ENCODE measurements at places on chromosomes 1 and 21.
A peak's percentile ranks its signal among the peaks of the same experiment; 100 is the strongest.

DNA sequence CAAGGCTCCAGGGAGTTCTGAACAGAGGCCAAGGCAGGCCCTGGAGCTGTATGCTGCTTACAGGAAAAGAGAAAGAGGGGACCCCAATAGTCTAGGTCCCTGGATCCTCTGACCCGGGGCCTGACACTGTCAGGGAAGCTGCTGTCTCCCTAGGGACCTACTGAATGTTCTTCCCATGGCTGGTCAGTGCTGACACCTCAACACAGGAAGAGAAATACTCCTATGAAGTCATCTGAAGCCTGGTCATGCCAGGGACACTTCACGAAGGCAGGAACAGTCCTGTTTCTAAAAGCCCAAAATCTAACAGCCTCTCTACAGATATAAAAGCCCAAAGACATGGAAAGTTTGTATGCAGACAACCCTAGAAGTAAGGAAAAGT, 1.7 kb upstream of the LAD1 start:
- DNase-seq = no peak

DNA sequence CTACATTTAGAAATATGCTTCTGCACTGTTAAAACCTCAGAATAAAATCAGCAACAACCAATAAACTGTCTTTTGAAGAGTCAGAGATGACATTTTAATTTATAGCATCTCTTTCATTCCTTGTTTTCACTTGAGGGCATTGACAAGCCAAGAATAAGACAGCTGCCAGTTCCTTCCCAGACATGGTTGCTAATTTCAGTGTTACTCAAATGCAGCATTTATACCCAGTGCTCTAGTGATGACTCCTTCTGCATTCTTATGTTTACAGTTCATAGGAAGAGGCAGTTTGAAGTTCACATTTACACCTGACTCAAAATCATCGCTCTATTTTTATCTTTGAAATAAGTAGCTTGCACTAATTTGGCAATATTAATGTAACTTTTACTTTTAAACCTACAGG, 44.9 kb downstream of the PLA2G4A start:
- DNase-seq = no peak

DNA sequence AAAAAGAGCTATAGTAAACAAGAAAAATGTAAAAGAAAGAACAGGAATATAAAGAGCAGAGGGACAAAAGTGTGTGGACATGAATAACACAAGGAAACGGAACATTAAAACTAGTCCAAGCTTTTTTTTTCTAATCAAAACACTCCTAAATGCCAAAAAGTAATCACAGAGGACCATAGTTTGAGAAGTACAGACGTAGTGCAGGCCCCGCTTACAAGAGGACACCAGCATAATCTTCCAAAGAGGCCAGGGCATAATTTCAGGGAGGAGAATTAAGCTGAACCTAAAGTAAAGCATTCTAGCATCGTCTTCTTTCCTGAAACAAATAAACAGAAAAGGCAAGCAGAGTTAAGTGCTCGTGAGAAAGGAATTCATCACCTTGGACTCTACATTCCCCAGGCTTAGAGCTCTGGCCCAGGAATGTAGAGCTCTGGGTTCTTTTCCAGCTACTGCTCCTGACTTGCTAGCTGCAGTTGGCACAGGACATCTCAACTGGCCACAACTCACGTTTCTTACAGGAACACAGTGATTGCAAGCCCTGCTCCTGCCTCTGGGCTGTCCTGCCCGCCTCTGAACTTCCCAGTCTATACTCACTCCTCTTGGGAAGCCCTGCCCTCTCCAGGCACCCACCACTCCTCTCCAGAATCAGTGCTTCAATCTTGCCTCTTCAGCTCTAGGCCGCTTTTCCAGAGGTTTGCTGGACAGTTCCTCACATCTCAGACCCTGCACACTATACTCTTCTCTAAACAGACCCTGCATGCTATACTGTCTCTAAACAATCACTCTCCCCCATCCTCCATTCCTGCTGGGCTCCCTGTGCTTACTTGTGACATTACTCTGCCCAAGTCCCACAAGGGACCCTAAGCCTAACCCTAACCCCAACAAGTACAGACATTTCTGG, 9.8 kb downstream of the RGS8 start:
- peak; percentile 36 for DNase-seq

DNA sequence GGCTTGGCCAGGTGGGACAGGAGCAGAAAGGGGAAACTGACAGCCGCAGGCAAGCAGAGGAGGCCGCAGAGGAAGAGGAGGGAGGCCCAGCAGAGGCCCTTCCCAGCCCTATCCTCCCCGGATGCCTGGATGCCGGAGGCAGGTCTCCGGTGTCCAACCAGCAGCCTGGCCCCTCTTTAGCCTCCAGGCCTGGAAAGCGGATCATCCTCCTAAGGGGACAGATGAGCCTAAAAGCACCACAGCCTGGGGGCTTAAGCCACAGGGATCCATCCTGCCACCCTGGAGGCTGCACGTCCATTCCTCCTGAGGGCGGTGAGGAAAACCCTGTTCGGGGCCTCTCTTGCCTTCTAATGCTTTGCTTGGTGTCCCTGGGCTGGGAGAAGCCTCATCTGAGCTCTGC, 334.1 kb upstream of the VAMP3 start:
- DNase-seq = no peak

GRCh38 chr1:67227196-67227595, 60.9 kb downstream of the IL23R start:
- no peak for DNase-seq

DNA sequence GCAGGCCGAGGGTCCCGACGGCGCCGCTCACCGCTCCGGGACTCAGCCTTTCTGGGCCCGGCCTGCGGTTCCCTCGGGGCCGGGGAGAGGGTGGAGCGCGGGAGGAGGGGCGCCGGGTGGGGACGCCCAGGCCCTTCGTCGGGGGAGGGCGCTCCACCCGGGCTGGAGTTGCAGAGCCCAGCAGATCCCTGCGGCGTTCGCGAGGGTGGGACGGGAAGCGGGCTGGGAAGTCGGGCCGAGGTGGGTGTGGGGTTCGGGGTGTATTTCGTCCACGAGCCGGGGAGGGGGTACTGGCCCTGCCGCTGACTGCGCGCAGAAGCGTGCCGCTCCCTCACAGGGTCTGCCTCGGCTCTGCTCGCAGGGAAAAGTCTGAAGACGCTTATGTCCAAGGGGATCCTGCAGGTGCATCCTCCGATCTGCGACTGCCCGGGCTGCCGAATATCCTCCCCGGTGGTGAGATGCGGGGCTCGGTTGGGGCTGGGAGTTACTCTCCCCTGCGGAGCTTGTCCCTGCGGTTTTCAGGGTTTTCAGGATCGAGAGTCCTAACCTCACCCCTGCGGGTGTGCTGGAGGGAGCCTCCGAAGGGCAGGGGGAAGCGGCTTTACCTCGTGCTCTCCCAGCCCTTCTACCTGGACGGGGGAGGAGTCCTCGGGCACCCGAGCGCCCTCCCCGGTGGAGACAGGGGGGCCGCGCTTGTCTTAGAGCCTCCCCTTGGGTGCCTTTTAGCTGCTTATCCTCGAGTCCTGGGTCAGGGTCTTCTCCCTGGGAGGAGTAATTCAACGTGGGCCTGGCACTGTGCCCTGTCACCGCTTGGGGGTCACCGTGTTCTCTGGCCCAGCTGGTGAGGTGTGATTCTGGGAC, 2.1 kb downstream of the SAMD11 start:
- DNase-seq = peak; percentile 73

DNA sequence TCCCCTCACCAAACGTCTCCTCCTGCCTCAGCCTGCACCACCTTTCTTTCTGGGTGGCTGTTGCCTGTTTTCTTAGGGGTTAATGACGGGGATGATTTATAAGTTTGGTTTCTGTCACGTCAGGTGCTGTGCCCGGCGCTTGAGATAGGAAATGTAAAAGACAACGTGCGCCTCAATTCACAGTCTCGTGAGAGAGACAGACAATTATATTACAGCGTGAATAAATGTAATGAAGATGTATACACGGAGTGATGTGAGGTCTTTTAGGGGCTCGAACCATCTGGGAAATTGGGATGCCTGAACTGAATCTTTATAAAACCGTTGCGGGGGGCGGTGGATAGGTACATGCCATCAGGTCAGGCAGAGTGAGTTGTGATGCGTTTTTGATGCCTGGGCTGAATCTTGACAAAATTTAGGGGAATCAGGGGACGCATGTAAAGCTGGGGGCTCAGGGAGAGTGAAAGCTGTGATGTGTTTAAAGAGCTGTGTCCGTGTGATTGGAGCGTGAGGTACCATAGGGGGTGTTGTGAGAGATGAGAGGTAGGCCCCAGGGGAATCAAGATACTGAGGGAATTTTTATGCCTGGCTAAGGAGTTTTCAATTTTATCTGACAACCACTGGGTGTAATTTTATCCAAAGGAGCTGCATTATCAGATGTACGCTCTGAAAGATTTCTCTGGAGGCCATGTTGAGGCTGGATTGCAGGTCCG, 831 bp downstream of the TIPRL start:
- peak; percentile 23 for DNase-seq
